ENCODE measurements at places on chromosomes 6 and 20.

DNA sequence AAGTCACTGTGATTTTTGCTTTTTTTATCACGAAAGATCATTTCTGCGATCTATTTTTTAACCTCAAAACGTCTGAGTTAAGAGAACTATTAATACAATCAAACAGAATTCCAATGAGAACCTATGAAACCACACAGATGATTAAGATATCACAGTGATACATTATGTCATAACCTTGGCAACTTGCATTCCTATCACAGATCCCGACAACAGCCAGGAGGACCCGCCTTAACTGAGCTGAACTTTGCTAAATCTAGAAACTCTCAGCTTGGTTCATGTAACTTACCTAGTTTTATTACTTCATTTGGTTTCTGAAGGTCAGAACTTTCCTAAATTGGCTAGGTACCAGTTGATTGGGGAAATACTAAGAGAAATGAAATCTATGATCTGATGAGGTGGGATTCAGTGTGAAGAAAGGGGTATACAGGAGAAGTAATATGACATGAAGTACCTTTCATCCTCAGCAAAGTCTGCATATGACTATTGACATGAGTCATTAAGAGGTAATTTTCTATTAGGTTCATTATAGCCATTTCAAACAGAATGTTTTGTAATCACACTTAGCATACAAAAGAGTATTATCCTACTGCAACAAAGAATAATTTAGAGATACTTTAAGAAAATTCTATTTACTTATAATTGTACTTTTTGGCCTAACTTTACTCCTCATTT lies 11.2 kb downstream of the LYRM4 start:
- DNase-seq = no peak

GRCh38 chr6:138422861-138423260 lies 18.8 kb downstream of the HEBP2 start:
- peak; percentile 21 for DNase-seq

DNA sequence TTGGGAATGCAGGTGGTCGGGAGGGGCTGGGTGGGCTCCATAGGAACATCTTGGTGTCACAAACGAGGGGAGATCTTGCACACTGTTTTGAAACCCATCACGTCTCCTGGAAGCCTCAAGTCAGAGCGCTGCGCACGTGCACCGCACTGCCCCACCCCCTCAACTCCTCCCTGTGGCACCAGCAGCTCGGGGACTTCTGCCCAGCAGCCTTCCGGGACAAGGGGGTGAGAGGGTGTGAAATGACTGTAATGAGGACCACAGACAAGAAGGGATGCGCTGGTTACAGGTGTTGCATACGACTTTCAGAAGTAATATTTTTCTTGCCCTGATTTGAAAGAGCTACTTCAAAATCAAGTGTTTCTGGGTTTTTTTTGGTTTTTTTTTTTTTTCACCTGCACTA lies 60.3 kb downstream of the FOXC1 start:
- DNase-seq = no peak

DNA sequence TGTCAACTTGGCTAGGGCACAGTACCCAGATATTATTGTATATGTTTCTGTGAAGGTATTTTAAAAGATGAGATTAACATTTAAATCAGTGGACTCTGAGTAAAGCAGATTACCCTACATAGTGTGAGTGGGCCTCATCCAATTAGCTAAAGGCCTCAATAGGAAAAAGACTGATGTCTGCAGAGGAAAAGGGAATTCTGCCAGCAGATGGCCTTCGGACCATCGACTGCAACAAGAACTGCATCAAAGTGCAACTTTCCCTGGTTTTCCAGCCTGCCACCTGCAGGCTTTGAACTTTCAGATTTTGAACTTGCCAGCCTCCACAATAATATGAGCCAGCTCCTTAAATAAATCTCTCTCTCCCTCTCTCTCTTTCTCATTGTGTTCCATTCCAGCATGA lies 80.5 kb downstream of the IMPG1 start:
- no peak for DNase-seq

GRCh38 chr6:21808045-21808470 lies 214.5 kb downstream of the SOX4 start:
- DNase-seq = peak; percentile 72

All from cardiac fibroblast (primary cell).